Esophagus mucosa (tissue), 1 donor: ENCODE measurements at places on chromosomes 6 and 20. TPM values are rescaled to one million over a fixed set of nuclear protein-coding genes. Genes with fewer than 3 reads are reported as not detected.
A peak's percentile ranks its signal among the peaks of the same experiment; 100 is the strongest.

- no peak for ATAC-seq
Measured at GRCh38 chr6:170003027-170003426, 251.6 kb downstream of the ERMARD start.

GRCh38 chr6:169589293-169589692, 112.5 kb downstream of the WDR27 start:
- peak; percentile 66 for ATAC-seq

- no peak for ATAC-seq
Measured at GRCh38 chr6:42530296-42530695, 33.5 kb upstream of the UBR2 start.

GRCh38 chr20:51750037-51750769, 18.0 kb downstream of the ATP9A start:
- ATAC-seq = peak; percentile 98

Gene KCNK15
- total RNA-seq = 1.0 TPM

- ATAC-seq = peak; percentile 53
Measured at GRCh38 chr20:17856024-17856564, 112.5 kb downstream of the SNX5 start.

DNA sequence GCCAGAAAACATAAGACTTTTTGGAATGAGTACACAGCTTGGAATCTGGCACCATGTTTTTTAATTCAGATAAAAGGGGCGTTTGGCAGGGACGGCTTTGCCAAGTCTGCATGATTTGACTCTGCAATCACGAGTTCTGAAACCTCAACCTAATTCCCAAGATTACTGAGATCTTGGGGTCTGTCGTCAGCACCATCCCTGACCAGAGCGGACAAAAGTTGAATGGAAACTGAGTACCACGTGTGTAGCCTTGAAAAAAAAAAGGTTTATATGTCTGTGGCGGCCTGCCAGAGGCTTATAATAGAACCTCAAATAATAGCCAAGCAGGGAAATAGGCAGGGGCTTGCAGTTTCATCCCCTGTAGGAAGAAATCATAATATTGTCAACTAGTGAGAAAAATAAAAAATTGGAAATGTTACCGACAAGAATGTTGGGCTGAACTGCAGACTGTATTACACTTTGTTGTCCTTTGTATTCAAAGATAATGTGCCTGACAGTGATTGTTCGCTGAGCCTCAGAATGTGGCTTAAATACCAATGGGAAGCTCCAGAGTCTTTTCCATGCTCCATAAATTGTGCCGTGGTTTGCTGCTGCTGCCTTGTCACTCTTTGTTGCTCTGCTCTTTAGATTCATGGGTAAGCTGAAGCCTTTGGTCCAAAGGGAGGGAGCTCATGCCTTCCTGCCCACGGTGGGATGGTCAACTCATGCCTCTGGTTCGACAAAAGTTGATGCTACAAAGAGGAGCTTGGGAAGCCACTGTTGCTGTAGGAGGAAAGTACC, 118.8 kb upstream of the ARID1B start:
- no peak for ATAC-seq
